ENCODE measurements at places on chromosomes 6 and 20.

GRCh38 chr6:44051515-44051914, 75.7 kb downstream of the MRPL14 start:
- DNase-seq: no peak

DNA sequence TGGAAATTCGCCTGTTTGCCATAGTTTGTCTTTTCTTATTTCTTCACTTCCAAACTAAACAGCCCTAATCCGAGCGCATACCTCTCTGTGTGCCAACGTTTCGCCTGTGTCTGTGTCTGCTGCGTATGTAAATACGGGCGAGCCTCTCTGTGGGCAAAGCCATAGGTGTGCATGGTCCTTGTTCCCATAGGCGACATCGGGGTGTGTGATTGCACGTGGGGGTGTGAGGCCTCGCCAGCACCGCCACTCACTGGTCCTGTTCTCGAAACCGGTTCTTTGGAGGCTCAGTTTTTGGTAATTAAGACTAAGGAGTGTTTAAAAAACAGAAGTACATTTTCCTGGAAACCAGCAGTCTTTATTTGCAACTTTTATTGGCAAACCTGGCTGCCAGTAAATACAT, 6.0 kb upstream of the FOXC1 start:
- no peak for DNase-seq

DNA sequence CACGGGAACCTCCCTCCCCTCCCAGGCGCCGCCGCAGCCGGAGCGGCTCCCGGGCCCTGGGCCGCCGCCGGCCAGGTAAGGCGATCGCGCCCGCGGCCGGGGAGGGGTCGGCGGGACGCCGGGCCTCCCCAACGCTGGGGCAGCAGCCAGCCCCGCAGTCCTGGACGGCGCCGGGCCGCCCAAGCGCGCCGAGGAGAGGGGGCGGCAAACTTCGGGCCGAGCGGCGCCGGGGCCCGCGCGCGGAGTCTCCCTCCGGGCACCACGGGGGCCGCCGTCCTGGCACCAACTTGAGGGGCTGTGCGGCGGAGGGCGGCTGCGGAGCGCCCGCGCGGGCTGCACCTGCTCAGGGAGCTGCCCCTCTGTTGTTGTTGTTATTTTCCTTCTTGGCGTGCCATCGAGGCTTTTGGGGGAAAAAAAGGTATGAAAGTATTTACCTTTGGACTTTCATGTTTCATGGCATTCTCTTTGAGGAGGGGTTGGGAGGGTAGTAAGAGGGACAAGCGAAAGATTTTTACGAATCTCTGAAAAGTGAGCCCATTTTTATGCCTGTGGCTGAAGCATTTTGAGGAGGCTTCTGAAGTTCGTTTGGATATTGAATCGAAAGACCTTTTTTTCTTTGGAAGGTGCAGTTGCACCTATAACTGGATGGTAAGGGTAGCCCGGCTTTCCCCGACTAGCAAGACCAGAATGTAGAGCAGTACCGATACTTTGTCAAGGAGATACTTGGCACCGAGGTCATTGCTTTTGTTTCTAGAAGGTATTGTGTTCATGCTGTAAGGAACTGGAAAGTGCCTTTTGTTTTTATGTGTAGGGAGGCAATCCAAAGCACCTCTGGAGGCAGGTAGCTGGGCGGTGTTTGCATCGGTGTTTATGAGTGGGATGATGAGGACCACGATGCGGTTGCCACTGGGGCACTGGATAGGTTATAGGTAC, at the start of gene RNF182:
Gene RNF182, plus strand, starts transcription at position 4 of the 933 bp plus-strand sequence. CDS start 52,168 bp downstream, outside the sequence.
- no peak for DNase-seq

DNA sequence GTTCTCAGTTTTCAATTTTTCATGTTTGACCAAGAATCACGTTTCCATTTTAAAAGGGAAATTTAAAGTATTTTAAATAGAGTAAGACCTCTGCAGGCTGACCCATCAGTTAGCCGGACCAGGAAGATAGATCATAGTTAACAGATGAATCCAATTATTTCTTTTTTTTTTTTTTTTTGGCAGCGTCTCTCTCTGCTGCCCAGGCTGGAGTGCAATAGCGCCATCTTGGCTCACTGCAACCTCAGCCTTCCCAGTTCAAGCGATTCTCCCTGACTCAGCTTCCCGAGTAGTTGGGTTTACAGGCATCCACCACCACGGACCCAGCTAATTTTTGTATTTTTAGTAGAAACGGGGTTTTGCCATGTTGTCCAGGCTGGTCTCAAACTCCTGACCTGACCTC, 256.7 kb upstream of the CNR1 start:
- DNase-seq: no peak

- DNase-seq: no peak
These were observed 1.0 kb downstream of the GMEB2 start for GRCh38 chr20:63625771-63626423.

DNA sequence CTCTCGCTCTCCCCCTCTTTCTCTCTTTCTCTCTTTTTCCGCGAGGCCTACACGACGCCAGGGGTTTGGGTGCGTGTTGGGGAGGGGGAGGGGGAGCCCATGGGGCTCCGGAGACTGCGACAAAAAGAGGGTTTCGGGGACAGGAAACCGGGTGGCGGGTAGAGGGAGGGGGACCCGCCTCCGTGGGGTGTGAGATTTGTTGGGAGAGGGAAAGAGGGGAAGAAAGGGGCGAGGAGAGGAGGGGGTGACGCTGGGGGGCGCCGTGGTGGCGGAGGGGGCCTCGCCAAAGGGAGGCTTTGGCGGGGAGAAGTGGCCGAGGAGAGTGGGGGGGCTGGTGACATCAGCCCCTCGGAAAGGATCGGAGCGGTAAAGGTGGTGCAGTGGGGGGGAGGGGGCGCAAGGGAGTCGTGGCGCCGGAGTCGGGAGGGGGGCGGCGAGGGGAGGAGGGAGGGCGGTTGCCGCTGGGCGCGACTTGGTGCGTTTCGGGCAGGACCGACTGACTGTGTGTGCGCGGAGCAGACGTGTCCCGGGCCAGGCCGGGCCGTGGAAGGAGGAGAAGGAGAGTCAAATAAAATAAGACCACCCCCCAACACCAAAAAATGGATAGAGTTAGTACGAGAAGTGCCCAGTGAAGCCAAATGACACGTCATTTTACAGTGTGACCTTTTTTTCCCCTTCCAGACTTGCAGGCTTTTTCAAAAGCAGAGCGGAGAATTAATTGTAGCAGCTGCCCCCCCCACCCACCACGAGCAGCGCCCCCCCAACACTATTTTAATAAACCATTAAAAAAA, 39.8 kb downstream of the GNAS start:
- peak; percentile 70 for DNase-seq

DNA sequence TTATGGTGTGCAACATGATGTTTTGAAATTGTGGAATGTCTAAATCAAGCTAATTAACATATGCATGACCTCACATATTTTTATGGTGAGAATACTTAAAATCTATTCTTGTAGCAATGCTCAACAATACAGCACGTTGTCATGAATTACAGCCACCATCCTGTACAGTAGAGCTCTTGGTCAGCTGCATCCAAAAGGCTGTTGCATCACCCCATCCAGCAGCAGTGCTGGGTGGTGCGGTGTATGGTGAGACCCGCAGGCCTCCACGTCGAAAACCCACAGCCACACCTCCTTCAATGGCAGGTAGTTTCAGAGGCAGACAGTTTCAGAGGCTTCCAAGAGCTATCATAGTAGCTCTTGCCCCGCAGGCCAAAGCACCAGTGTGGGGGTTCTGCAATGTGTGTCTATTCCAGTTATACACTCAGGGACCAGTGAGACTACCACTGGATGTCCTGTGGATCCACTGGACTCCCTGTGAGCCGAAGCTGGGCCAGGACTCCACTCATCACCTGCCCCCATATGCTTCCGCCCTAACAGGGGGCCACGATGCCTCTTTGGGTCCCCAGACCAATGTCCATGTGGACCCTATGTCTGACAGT, 23.4 kb downstream of the PACSIN1 start:
- DNase-seq: no peak

DNA sequence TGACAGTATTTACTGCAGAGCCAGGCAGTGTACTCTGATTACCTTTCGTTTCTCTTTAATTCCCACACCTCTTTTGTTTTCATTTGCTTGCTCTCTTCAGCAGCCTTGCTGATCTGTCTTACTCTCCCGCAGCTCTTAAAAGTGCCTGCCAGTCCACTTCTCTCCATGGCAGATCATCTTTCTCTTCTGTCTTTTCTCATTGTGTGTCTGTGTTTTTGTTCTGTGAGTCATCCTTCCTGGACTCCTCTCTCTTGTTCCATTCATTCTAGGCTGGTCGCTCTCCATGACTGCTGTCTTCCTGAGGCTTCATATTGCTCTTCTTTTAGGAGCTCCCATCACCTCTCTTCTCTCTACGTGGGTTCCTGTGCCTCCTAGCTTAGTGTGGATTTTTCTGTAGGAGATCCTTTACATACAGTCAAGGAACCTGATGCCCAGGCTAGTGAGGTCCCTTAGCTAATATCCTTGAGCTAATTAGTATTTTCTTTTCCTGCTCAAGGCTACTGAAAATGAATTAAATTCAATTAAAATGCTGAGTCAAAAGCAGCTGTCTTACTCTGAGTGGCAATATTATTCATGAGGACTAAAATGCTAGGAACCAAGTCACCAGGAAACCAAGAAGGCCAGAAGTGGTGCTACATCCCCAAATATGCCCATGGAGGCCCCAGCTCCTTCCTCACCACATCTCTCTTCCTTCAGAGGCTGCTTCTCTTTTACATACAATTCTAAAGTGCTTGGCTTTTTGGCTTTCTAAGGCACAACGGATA, 86.1 kb downstream of the SLX4IP start:
- DNase-seq: no peak

DNA sequence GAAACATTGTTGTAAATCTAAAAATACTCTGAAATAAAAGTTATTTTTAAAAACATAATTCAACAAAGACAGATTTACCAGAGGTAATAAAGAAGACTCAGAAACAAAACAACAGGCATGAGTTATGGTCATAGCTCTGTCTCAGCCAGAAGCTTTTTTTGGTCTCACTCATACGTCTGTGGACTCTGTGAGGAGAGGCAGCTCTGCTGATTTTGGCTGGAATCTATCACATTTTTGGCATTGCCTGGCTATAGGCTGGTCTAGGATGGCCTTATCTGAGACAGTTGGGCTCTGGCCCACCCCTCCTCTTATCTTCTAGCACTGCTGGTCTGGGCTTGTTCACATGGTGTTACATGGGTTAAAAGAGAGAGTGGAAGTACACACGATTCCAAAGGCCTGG, 514.0 kb upstream of the BTBD3 start:
- no peak for DNase-seq

GRCh38 chr6:37695857-37696219, 1.8 kb downstream of the MDGA1 start:
- no peak for DNase-seq

DNA sequence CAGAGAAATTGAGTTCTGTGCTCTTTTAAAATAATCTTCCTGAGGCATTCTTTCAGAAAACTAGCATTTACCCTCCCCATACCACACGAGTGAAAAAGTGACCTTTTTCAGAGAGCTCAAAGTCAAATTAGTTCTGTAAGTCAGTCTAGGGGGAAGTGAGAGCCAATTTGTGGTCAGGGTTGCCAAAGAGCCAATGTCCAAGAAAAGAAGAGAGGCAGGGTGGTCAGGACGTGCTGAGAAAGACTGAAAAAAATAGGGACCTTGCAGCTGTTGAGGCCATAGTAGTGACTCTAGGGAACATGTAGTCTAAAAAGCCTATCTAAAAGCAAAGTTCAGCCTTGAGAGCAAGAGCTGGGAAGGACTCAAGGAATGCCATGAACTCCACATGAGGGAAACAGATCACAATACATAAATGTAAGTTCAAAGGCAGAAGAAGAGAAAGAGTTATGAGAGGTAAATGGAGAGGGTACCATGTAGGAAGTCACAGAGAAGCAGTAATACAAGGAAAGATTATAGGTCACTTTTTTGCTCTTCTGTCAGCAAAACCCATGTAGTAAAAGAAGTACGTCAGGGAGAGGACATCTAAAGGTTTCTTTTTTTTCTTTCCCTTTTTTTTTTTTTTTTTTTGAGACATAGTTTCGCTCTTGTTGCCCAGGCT, 565.1 kb upstream of the FLRT3 start:
- DNase-seq: no peak

- DNase-seq: no peak
These were observed 108.8 kb upstream of the PREP start for GRCh38 chr6:105511639-105512038.

- DNase-seq: no peak
These were observed 7.4 kb downstream of the HLA-F start for GRCh38 chr6:29730575-29731126.

DNA sequence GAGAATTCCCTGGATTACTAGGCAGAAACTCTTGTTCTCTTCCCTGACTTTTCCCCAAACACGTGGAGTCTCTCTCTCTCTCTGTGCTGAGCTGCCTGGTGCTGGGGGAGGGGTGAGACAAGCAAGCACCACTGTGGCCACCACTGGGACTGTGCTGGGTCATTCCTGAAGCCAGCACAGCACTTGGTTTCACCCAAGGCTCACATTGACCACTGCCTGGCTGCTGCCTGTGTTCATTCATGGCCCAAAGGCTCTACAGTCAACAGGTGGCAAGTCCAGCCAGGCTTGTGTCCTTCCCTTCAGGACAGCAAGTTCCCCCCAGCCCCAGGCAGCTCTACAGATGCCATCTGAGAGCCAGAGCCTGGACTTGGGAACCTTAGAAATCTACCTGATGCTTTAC, 92.2 kb downstream of the CTNNBL1 start:
- DNase-seq: no peak

- no peak for DNase-seq
These were observed 34.0 kb downstream of the CPNE5 start for GRCh38 chr6:36805096-36805797.

DNA sequence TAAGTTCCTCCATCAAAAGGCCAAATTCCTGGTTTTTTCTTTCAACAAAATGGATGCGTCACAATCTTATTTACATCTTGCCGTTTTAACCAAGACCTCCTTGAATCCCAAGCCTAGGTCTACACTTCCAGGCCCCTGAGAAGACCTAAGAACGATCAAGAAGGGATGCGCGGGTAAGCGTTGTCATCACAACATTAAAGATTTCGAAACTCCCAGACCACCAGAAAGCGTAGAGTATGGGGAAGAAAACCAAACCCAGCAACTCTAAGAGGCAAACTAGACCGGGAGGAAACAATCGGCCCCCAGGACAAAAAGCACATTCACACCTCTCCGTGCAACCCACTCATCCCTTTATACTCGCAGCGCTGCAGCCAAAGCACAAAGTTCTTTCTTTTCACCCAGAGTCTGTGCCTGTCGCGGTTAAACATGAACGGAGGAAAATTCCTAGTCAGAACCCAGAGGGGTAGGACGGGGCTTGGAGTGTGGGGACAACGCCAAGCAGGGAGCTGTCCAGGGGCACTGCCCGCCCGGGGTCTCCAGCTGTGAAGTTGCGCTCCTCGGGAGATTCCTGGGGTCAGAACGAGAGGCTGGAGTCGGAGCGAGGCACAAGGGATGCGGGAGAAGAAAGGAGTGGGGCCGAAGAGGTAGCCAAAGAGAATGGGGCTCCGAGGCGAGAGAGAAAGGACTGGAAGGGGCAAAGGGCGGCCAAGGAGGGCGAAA, 725 bp downstream of the OSER1 start:
- DNase-seq: no peak
